ENCODE measurements at places on chromosomes 2 and 18.

DNA sequence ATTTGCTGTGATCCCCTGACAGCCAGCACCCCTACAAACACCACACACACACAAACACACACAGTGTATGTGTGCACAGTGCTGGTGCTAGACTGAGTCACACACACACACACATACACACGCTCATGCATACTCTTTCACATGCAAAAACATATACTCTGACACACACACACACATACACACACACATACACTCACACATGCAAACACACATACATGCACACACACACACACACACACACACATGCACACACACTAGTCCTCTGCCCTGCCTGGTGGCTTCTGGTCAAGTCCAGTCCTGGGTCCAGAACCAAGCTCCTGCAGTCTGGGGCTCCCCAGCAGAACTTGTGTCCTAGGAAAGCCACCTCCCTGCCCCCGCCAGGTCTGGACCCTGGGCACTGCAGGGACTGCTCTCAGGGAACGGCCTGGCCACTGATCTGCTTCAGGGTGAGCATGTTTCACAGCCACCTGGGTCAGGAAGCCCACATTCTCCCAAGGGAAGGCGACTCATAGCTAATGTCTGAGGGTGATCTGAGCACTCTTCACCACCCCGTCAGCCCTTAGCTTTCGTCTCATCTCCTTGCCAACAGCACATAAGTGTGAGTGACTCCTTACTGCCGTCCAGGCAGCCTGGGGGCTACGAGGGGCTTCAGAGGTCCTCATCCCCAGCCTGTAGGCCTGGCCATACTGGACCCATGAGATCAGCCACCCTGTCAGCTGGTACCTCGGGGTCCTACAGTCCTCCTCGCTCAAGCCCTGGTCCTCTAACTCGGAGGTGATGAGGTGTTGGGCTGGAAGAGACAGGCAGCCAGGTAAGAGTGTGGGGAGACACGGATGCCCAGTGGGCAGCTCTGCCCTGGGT lies 88.1 kb downstream of the MCFD2 start:
- DNase-seq = no peak
- H3K36me3 ChIP-seq = no peaks in the 10 kb centered on the region
- no peaks in the 10 kb centered on the region for H3K27me3 ChIP-seq
- H3K27ac ChIP-seq = no peak overlapping the region

- no peak for DNase-seq
- no peaks in the 10 kb centered on the region for H3K4me1 ChIP-seq
- H3K27me3 ChIP-seq = no peaks in the 10 kb centered on the region
- H3K36me3 ChIP-seq = no peaks in the 10 kb centered on the region
- no peak overlapping the region for H3K4me3 ChIP-seq
These were observed 12.4 kb upstream of the PPP1R1C start for GRCh38 chr2:181973171-181973783.

GRCh38 chr2:234211797-234212196 lies 161.3 kb downstream of the SPP2 start:
- no peaks in the 10 kb centered on the region for H3K4me1 ChIP-seq
- H3K4me3 ChIP-seq = no peak overlapping the region
- H3K27ac ChIP-seq = no peak overlapping the region
- DNase-seq = no peak
- H3K36me3 ChIP-seq = no peaks in the 10 kb centered on the region

DNA sequence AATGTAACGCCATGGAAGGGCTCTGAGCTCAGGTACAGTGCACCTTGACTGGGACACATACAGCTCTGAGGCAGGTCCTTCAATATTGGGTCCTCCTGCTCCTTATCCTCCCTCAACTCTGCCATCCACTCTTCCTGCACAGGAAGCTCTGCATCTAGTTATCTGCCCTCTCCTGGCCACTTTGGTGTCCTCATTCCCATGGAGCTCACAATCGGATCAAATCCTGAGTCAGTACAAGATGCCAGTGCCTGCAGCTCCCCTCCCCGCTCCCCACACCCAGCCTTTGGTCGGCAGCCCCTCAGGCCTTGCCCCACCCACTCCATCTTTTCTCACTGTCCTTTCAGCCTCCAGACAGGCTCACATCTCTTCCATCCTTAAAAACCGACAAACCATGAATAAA lies 58.0 kb downstream of the LRRFIP1 start:
- H3K4me1 ChIP-seq = peaks cover 20% of the 10 kb centered on the region
- no peak for DNase-seq
- H3K27ac ChIP-seq = no peak overlapping the region
- no peak overlapping the region for H3K4me3 ChIP-seq
- no peaks in the 10 kb centered on the region for H3K27me3 ChIP-seq
- H3K36me3 ChIP-seq = no peaks in the 10 kb centered on the region

DNA sequence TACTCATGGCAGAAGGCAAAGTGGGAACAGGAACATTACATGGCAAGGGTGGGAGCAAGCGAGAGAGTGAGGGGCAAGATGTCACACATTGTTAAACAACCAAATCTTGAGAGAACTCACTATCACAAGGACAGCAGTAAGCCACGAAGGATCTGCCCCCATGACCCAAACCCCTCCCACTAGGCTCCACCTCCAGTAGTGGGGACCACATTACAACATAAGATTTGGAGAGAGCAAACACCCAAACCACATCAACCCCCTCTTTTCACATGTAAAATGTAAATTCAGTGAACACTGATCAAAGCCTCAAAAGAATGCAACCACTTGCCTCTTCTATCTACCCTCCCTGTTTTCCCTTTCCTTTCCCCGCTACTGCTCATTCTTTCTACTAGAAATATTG lies 43.6 kb upstream of the TNP1 start:
- H3K36me3 ChIP-seq = no peaks in the 10 kb centered on the region
- H3K27me3 ChIP-seq = no peaks in the 10 kb centered on the region
- H3K27ac ChIP-seq = no peak overlapping the region
- DNase-seq = no peak
- H3K4me1 ChIP-seq = no peaks in the 10 kb centered on the region

DNA sequence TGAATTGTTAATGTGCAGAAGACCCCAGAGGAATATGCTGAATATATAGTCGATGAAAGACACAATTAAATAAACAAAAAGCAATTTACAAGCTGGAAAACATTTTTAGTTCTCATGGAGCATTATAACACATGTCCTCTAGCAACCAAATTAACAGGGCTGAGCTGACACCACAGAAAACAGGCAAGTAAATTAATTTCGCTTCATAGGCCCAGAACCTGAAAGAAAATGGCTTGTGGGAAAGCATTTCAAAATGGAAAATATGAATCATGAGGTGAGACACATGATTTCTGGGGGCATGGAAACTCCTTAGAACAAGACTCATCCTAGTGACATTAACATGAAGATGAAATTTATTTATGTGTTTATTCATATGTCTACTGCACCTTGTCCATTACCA lies 25.0 kb upstream of the RNF152 start:
- no peaks in the 10 kb centered on the region for H3K4me1 ChIP-seq
- no peak for DNase-seq
- H3K27me3 ChIP-seq = no peaks in the 10 kb centered on the region
- no peak overlapping the region for H3K4me3 ChIP-seq

- H3K4me3 ChIP-seq = no peak overlapping the region
- DNase-seq = no peak
- H3K36me3 ChIP-seq = no peaks in the 10 kb centered on the region
- no peak overlapping the region for H3K27ac ChIP-seq
- no peaks in the 10 kb centered on the region for H3K4me1 ChIP-seq
These were observed 69.9 kb downstream of the MGAT5 start for GRCh38 chr2:134323777-134324176.

GRCh38 chr18:3819961-3820360 lies 370.0 kb downstream of the TGIF1 start:
- H3K4me3 ChIP-seq = no peak overlapping the region
- DNase-seq = no peak
- no peaks in the 10 kb centered on the region for H3K36me3 ChIP-seq
- H3K27me3 ChIP-seq = no peaks in the 10 kb centered on the region
- no peak overlapping the region for H3K27ac ChIP-seq

GRCh38 chr2:191929288-191929687 lies 82.4 kb upstream of the CAVIN2 start:
- H3K27ac ChIP-seq = no peak overlapping the region
- no peaks in the 10 kb centered on the region for H3K36me3 ChIP-seq
- H3K4me1 ChIP-seq = peaks cover 36% of the 10 kb centered on the region
- H3K4me3 ChIP-seq = no peak overlapping the region
- DNase-seq = no peak
- H3K27me3 ChIP-seq = no peaks in the 10 kb centered on the region

DNA sequence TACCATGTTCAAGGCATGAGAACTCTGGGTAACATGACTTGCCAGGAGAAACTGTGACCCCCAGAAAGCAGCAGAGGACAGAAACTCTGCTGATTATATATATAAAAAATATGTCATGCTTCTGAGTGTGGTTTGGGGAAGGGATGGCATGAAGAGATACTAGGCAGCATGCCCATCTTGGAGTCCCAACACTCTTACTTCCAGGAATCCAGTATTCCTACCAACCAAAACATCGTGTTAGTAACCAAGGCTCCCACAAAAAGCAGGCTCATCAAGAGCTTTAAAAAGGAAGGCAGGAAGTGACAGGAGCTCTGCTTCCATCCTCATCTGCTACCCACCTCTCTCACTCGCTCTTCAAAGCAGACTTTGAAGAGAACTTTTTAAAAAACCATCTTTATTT lies 31.6 kb upstream of the TWIST2 start:
- no peak overlapping the region for H3K4me3 ChIP-seq
- no peaks in the 10 kb centered on the region for H3K27me3 ChIP-seq
- H3K4me1 ChIP-seq = no peaks in the 10 kb centered on the region
- no peak overlapping the region for H3K27ac ChIP-seq
- no peak for DNase-seq

- no peak overlapping the region for H3K4me3 ChIP-seq
- peaks cover 10% of the 10 kb centered on the region for H3K4me1 ChIP-seq
- H3K27me3 ChIP-seq = no peaks in the 10 kb centered on the region
- no peak overlapping the region for H3K27ac ChIP-seq
These were observed 195.8 kb downstream of the MTX2 start for GRCh38 chr2:176464886-176465564.

DNA sequence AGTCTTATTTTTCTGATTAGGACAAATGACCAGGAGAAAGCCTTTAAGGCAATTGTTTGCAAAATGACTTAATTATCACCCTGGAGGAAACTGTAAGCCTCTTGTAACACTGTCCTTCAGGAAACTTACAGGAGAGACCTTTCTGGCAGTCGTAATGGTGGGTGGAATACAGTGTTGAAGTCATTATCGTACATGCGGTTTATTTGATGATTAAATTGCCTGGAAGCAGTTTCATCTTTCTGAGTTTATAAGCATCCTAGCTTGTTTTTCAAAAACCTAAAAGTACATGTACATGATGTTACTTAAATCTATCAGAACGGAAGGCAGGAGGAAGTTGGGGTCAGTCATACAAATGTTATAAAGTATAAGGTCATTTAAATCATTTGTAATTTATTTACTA lies 86.2 kb upstream of the RAB27B start:
- no peak overlapping the region for H3K4me3 ChIP-seq
- no peaks in the 10 kb centered on the region for H3K27me3 ChIP-seq
- H3K4me1 ChIP-seq = peaks cover 3% of the 10 kb centered on the region
- H3K27ac ChIP-seq = no peak overlapping the region

- no peaks in the 10 kb centered on the region for H3K36me3 ChIP-seq
- H3K4me3 ChIP-seq = no peak overlapping the region
- H3K27me3 ChIP-seq = no peaks in the 10 kb centered on the region
- H3K27ac ChIP-seq = no peak overlapping the region
- no peaks in the 10 kb centered on the region for H3K4me1 ChIP-seq
- DNase-seq = no peak
These were observed 644.2 kb upstream of the SETBP1 start for GRCh38 chr18:44036501-44036900.

DNA sequence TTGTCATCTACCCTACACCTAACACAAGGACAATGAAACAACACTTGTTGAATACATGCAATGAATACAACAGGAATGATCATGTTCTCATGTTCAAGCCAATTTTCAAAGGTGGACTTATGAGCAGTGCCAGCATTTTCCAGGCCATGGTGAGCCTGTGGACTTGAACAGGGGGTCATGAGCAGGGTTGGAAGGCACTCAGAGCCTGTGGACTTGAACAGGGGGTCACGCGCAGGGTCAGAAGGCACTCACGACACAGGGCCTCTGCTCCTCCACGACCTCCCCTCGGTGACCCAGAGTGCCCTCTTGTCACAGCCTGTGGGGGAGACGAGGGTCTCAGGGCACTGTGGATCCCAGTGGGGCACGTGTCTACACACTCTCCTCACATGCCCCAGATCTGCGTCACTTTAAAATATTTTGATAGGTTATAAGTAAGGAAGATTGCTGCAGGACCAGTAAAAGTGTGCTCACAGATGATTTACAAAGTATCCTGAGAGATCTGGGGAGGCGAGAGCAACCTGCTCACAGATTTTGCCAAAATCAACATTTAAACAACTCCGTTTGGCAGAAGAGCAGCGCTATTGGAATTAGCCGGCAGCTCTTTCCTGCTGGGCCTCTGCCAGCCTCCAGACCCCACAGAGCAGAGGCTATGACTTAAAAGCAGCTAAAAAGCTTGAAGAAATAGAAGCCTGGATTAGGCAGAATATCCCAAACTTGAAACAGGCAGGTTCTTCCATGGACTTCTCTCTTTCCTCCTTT lies 121.9 kb downstream of the TMEM18 start:
- DNase-seq = no peak
- H3K4me1 ChIP-seq = no peaks in the 10 kb centered on the region
- H3K4me3 ChIP-seq = no peak overlapping the region
- no peaks in the 10 kb centered on the region for H3K27me3 ChIP-seq
